ENCODE measurements at places on chromosomes 7 and 10. TPM values are rescaled to one million over a fixed set of nuclear protein-coding genes. Genes with fewer than 3 reads are reported as not detected.
A peak's percentile ranks its signal among the peaks of the same experiment; 100 is the strongest.

DNA sequence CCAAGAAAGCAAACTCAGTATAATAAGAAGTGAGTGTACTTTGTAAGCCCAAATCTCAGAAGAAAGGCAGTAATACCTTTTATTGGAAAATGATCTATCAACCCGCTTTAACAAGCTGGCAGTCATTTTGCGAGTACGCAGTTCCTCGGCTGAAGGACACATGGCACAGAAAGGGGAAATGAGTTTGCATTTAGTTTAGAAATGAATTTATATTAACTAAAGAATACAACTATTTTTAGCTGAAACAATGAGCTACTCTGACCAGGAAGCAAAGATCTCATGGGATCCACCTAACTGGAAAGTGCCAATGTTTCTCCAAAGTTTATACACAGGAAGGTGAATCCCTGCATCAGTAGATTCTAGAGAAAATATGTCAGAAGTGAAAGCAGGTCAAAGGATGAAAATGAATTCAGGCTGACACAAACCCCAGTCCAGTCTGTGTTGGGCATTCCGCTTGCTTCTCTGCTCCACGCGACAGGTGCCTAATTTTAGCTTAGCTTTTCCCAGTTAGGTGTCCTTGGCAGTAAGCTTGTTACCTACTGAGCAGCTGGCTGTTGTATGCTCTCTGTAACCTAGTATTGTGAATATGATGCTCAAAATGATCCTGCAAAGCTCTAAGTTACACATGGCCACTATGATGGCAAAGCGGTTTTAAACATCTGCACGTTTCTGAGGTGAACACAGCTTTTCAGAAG is 112.8 kb downstream of the LARP4B start:
- no peak for DNase-seq

DNA sequence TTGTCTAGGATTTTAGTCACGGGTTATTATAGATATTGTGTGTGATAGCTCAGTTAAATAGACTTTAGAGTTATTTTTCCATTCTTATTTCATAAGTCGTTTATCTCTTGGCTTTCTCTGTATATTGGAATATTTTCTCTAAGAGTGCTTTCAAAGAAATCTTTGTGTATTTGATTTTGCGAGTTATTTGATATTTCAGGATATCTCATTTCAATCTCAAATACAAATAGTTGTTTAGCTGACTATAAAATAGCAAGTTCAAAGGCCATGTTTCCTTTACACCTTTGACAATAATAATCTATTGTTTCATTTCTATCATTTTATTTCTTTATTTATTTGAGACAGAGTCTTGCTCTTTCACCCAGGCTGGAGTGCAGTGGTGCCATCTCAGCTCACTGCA is 55.9 kb downstream of the STK31 start:
- DNase-seq = no peak

IFIT1B gene
- not detected for total RNA-seq

DNA sequence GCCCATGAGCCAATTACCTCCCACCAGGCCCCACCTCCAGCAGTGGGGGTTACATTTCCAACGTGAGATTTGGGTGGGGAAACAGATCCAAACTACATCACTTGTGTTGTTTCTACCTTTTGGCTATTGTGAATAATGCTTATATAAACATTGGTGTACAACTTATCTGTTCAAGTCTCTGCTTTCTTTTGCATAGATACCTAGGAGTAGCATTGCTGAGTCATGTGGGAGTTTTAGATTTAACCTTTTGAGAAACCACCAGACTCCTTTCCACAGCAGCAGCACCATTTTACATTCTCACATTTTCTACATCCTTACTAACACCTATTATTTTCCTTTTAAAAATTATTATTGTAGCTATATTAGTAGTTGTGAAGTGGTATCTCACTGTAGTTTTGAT is 14.4 kb upstream of the FRA10AC1 start:
- DNase-seq = no peak

MBL2 gene
- not detected for total RNA-seq

IMPDH1 gene
- 40.1 TPM for total RNA-seq

DNA sequence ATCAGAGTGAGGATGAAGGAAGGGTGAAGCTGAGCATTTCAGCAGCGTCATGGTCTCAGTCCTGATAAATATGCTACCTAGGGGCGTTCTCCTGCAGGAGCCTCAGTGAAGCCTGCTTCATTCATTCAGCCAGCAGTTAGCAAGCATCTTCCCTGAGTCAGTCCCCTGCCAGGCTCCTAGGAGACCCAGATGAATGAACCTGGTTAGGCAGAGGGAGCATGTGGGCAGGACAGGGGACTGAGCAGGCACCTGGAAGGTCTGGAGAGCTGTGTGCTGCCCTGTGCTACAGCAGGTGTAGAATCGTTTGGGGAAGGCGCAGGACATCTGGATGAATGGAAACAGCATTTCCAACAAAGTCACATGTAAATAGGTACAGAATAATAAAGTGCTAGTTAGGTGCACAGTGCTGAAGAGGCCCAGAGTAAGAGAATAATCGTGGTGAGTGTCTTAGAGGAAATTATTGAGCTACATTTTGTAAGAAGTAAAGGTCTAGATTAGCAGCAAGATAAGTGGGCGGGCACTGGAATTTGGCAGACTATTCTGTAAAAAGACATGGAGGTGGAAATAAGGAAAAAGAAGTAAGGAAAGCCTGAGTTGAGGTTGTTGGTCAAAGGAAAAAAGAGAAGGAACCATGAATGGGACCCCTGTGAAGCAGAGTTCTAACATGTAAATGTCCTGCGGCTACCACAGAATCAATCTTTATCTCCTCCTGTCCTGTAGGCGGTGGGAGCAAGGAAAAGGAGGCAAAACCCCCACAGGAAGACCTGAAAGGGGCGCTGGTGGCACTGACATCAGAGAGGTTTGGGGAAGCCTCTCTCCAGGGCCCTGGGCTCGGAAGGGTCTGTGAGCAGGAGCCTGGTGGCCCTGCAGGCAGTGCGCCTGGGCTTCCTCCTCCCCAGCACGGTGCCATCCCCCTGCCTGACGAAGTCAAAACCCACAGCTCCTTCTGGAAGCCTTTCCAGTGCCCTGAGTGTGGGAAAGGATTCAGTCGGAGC is 12.0 kb downstream of the ZSCAN25 start:
- no peak for DNase-seq

FOXI2 gene
- not detected for total RNA-seq

- no peak for DNase-seq
Measured at GRCh38 chr7:98724591-98724990, 107.5 kb downstream of the NPTX2 start.

DNA sequence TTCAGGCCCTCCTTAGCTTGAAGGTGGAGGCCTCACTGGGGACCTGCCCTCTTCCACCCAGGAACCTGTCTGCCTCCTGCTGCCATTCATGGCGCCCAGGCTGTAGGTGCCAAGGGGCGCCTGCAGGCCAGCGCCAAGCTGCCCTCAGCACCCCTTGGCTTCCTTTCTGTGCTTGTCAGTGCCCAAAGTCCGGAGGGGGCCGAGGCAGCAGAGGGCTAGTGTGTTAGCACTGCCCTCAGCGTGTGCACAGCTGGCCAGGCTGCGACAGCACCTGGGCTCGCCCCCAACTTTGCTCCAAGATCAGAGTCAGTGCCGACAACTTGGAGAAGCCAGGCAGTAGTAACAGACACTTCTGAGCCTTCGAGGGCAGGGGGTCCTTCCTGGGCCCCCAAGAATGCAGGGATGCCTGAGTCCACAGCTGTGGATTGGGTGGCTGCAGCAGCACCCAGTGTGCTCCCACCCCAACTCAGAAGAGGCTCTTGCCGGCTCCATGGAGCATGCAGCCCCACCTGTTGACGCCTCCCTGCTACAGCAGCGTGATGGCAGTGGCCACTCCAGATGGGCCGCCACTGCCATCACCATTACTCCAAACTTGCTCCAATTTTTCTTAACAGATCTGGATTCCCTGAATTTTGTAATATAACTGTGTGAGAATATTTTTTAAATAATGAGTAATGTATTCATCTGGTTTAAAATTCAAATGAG is 41.7 kb downstream of the CACUL1 start:
- no peak for DNase-seq

DNA sequence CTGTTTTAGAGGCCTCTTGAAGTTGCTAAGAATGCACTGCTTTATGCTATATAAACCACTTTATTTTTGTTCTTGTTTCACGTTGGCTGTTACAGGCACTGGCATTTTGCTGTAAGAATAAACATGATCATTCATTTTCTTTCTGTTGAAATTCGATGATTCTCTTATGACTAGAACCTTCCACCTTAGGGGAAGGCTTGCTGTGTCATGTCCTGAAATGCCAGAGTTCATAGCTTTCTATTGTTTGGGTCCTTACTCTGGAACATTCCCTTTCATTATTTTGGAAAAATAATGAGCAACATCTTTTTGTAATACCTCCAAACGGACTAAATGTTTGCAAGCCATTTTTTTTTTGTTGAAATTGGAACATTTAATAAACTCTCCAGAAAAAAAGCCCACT is 495.1 kb upstream of the POT1 start:
- peak; percentile 7 for DNase-seq

SH2D4B gene
- not detected for total RNA-seq

AGAP5 gene
- total RNA-seq = 3.4 TPM

- DNase-seq = no peak
Measured at GRCh38 chr7:89605362-89605761, 548.9 kb upstream of the STEAP1 start.

DNA sequence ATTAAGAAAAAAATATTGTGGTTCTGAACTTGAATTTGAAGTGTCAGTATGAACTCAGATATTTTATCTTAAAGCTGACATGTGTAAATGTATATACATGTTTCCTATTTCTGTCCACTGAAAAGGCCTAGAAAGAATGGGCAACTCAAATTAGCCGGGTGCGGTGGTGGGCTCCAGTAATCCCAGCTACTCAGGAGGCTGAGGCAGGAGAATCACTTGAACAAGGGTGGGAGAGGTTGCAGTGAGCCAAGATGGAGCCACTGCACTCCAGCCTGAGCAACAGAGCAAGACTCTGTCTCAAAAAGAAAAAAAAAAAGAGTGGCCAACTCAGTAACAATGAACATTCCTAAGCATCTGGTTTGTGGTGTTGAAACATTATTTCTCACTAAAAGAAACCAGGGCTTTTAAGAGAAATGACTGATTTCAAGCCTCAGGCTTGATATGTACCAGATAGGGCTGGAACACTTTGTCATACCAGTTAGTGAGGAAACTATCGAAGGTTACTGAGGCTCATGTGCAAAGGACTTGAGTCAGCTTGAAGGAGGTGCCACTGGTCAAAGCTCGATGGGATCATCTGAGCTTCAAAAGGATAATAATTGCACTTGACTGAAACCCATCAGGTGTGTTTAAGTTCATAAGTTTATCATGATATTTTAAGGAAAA is 40.5 kb downstream of the AOAH start:
- DNase-seq = peak; percentile 98

TMEM270 gene
- not detected for total RNA-seq

DNA sequence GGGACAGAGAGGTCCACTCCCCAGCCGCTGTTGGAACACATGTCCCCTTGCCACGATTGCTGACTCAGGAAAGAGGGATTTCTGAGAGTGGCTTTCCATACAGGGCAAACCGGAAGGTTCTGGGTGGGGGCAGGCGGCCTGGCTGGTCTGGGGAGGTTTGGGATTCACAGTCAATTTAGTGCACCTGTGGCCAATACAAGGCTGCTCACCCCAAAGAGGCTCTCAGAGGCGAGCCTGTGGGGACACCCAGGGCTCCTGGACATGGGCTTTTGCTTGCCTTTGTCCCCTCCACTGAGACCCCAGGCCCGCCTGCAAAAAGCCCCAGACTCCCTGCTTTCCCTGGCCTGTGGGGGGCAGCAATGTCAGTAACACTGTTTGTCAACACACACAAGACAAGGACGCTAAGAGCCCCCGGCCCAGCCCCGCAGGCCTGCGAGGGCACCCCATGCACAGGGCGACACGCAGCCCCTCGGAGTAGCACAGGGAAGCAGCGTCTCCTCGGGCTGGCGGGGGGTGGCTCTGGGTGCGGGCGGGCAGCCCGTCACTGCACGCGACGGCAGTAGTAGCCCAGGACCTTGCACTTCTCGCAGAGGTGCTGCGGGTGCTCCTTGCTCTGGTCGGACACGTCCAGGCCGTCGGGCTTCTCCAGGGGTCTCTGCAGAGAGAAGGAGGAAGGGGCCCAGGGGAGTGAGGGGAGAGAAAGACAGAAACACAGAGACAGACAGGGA is 38.7 kb downstream of the PPIF start:
- DNase-seq = no peak

- DNase-seq = peak; percentile 52
Measured at GRCh38 chr7:95527033-95527775, 41.5 kb downstream of the ASB4 start.

DNA sequence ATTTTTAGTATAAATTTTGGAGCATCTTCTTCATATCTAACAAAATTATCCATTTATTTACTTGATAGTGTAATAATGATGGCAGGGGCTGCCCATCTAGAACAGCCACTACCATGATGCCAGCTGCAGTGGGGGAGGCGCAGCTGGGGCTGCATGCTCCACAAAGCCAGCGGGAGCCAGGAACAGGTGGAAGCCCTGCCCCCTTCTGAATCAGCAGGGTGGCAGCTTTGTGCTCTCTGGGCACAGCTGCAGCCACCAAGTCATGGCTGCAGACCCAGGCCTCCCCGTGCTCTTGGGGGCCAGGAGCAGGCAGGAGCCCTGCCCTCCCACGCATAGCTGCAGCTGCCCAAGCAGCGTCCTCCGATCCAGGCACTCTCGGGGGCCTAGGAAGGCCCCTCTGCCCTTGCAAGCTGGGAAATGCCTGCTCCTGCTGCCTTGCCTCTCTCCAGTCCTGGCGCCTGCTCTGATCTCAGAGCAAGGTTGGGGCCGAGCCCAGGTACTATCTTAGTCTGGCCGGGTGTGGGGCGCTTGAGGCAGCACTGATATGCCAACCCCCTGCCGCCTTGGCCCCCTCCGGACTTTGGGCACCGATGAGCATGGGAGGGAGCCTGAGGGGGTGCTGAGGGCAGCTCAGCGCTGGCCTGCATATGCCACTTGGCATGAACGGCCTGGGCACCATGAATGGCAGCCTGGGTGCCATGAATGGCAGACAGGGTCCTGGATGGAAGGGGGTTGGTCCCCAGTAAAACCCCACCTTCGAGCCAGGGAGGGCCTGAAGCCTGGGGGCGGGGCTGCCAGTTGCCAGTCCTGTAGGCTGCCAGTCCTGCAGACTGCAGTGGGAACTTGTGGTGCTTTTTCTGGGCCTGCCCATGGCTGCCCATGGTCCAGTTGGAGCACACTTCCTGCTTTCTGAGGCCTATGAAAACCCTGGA is 1110.8 kb upstream of the POT1 start:
- DNase-seq = no peak

TMEM178B gene
- total RNA-seq = 87.0 TPM

DNA sequence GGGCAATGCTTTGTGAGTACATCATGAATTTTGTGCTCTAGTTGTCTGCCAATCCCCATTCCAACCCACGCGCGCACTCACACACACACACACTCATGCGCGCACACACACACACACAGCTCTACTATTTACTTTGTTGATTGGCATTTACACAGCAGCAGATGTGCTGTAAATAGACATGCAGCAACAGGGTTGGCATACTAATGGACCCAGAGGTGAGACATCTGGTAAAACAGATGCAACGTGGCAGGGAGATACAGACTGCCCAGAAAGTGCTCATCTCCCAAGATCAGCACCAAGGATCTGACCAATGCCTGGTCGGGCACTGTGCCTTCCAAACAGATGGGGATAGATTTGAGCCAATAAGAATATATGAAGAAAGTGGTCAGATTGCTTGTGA is 873.0 kb downstream of the SORCS3 start:
- no peak for DNase-seq

FFAR4 gene
- total RNA-seq = not detected

All from renal cortical epithelial cell (primary cell).